ENCODE measurements at places on chromosomes 5 and 9.

- no peak for DNase-seq
Observed at GRCh38 chr9:15469406-15469805, 41.4 kb downstream of the PSIP1 start.

- no peak for DNase-seq
Observed at GRCh38 chr5:74196233-74196632, 444.3 kb downstream of the ENC1 start.

- no peak for DNase-seq
Observed at GRCh38 chr9:69582018-69582417, 90.2 kb downstream of the APBA1 start.

GRCh38 chr9:93134015-93134739 is at the start of gene NINJ1:
Gene NINJ1, minus strand, starts transcription at chr9:93134251. Its CDS starts 34 bp downstream, at chr9:93134217.
- peak; percentile 86 for DNase-seq

DNA sequence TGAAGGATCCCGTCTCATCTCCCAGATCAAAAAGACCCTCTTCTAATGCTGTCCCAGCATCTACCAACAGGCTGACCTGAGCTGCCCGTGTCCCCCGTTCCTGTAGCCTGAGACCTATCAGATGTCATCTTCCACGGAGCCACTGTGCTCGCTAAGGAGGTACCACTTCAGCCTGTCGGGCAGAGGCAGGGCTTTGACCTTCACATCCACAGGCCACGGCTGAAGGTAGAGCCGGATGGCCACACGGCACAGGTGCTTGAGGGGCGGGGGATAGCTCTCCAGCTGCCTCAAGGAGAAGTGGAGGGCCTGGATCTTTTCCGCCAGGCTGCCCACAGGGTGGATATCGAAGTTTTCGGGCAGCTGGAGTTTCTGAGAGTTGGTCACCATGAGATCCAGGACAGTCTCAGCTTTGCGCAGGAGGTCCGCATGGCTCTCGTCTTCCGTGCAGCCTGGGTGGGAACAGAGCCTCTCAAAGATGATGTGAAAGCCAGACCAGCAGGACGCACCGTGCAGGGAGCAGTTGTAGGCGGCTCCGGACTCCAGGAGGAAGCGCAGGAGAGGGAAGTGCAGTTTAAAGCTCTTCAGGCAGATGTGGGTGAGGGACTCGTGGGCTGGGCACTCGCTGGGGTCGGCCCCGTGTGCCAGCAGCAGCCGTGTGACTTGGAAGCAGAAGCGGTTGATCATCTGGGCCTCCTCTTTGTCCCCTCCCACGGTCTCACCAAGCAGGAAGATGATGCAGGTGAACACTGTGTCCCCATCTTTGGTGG is 4.1 kb downstream of the ASB6 start:
- DNase-seq = no peak

DNA sequence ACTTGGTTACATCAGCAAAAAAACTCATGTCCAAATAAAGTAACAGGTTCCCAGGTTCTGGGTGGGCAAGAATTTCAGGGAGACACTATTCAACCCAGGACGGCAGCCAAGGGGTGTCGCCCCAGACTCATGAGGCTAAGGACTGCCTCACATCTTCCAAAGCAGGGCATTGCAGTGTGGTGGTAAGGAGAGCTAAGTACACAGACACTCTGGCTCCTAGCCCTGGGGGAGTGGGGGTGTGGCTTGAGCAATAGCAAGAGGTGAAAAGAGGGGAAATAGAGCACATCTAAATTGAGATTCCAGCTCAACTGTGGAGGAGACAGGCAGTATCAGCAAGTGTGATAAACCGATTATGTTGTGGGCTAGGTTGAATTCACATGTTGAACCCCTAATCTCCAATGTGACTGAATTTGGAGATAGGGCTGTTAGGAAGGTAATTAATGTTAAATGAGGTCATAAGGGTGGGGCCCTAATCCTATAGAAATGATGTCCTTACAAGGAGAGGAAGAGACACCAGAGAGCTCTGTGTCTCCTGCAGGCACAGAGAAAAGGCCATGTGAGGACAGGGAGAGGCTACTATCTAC is 49.9 kb upstream of the MARCHF11 start:
- no peak for DNase-seq

GRCh38 chr5:172988276-172988675 is 4.7 kb downstream of the ATP6V0E1 start:
- DNase-seq = no peak

- no peak for DNase-seq
Observed at GRCh38 chr9:90629991-90630390, 12.6 kb downstream of the DIRAS2 start.

DNA sequence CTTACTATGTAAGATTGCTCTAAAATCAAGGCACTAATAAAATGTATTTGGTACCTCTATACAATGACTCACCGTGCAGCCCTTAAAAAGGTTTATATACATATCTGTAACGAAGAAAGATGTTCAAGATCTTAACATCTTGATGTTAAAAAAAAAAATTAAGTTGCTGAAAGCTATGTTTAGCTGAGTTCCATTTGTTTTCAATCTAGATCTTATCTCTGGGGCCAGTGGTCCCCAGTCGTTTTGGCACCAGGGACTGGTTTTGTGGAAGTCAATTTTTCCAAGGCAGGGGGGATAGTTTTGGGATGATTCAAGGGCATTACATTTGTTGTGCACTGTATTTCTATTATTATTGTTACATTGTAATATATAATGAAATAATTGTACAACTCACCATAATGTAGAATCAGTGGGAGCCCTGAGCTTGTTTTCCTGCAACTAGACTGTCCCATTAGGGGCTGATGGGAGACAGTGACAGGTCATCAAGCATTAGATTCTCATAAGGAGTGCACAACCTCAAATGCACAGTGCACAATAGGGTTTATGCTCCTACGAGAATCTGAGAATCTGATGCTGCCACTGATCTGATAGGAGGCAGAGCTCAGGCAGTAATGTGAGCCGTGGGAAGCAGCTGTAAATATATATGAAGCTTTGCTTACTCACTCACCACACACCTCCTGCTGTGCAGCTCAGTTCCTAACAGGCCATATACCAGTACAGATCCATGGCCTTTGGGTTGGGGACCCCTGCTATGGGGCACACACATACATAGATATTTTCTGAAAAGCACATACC is 27.6 kb upstream of the TSLP start:
- no peak for DNase-seq

DNA sequence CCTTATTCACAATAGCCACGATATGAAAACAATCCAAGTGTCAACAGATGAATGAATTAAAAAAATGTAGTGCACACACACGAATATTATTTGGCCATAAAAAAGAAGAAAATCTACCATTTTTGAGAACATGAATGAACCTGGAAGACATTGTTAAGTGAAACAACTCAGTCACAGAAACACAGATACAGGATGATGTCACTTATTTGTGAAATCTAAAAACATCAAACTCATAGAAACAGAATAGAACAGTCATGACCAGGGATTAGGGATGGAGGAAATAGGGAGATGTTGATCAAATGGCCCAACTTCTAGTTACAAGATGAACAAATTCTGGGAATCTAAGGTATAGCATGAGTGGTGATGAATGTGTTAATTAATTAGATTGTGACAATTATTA is 72.3 kb downstream of the MACIR start:
- DNase-seq = no peak

GRCh38 chr5:62132276-62132675 is 173.7 kb upstream of the KIF2A start:
- no peak for DNase-seq

- DNase-seq = no peak
Observed at GRCh38 chr5:80077051-80077714, 42.0 kb downstream of the THBS4 start.

GRCh38 chr5:126007841-126008240 is 415.4 kb upstream of the GRAMD2B start:
- DNase-seq = no peak

DNA sequence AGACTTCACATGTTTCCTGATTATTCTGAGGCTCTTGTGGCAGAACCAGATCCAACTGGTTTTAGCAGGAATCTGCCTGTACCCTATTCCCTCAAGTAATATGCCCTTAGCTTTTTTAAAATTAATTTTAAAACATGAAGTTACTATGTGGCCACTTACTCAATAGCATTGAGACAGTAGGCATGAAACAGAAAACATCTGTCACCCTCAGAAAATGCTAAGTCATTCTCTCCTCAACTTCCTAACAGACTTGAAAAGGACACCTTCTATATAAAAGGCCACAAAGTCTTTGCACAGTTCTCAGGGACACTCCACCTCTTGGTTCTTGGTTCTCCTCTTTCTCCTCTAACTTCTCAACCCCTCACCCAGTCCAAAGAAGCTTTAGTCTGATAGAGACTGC is 277.8 kb downstream of the RAB3C start:
- no peak for DNase-seq

DNA sequence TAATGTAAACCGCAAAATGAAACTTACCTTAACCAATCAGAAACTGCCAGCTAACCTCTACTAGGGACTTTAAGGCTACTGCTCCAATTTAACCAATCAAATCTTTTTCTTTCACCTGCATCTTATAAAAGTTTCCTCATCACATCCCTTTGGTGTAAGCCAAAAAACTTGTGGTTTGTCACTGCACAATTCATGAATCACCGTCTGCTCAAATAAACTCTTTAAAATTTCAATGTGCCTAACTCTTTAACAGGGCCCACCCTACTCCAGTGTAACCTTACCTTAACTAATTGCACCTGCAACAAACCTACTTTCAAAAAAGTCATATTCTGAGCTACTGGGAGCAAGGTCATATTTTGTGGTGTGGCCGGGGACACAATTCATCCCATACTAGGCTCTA is 172.2 kb upstream of the GRAMD2B start:
- DNase-seq = no peak

- no peak for DNase-seq
Observed at GRCh38 chr9:111294691-111295451, 35.2 kb downstream of the OR2K2 start.

DNA sequence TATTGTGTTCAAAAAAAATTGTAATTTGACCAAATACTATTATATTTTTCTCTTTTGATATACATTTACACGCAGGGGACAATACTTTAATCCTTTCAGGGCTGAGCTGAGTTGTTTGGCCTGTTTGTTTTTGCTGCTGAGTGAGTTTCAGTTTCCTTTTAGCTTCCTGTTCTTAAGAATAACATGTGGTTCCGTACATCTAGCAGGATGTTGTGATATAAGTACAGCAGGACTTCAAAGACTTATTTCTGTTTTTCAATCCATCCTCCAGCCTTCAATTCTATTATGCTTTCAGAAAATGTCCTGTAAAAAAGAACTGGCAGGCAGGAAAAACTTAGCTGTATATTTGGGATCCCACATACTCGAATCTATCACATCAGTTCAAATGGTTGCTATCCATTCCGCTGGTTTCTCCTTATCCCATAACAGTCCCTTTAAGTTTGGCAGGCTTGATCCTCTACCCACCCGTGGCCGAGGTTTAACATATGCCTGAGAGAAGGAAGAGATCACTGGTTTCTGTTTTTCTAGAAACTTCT is 1037.3 kb upstream of the ACO1 start:
- no peak for DNase-seq

GRCh38 chr5:160605266-160605665 is 183.6 kb downstream of the PTTG1 start:
- no peak for DNase-seq

DNA sequence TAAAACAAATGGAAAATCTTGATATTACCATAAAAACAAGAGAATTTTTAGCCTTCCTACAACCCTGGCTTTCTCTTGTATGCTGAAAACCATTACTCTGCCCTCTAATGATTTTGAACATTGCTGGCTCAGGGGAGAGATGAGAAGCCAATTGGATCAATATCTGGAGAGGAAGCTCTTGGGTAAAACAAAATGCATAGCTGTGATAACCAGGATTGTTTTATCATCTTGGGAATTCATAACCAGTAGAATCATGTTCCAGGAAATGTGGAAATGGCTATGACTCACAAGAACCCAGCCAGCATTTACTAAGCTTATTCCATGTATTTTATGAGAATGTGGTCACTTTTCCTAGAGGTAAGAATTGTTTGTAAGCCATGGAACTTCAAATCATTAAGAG is 51.1 kb upstream of the CTNND2 start:
- no peak for DNase-seq

GRCh38 chr5:115209279-115209678 is 39.6 kb upstream of the TRIM36 start:
- peak; percentile 12 for DNase-seq

DNA sequence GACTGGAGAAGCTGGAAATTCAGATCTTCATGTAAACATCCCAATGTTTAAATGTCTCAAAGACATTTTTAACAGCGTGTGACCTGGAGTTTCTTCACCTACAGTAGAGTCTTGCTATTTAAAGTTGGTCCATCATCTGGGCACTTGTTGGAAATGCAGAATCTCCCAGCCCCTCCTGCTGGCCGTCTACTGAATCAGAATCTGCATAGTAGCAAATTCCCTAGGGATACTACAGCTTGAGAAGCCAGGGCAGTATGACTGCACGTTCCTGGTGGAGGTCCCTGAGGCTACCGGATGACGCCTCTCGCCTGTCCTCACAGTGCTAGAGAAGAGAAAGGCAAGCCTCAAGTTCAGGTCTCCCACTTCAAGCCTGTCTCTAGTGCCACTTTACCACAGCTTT is 15.7 kb downstream of the SAP30L start:
- no peak for DNase-seq

DNA sequence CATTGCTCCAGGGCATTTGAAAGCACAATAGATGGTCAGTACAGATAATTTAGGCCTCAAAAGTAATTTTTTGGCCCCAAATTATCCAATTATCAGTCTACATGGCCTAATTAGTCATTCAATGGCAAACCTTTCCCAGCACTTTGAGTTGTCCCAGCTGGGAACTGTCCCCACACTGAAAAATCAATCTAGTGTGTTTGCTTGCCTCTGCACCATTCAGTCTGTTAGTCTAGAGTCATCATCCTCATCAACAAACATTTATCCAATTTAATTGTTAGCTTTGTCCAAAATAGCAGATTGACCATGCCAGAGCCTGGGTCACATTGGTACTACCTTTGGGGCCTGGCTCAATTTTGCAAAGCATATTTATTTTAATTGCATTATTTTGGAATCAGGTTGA is 13.9 kb downstream of the NR4A3 start:
- no peak for DNase-seq

GRCh38 chr5:135320718-135321484 is 78.1 kb downstream of the MACROH2A1 start:
- DNase-seq = no peak

DNA sequence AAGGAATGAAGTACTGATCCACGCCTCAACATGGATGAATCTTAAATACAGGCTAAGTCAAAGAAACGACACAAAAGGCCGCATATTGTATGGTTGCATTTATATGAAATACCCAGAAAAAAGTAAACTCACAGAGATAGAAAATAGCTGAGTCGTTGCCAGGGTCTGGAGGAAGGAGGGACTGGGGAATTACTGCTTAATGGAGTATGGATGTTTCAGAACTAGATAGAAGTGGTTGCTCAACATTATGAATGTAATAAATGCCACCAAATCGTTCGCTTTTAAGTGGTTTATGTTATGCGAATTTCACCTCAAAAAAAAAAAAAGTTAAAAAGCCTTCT is 784 bp upstream of the MSANTD3 start:
- no peak for DNase-seq
